GM19239 (cell line): ENCODE measurements at places on chromosomes 1 and 21.

GRCh38 chr1:19042675-19043578, 86.5 kb upstream of the IFFO2 start:
- DNase-seq, result no peak

GRCh38 chr1:41677620-41678019, 193.1 kb upstream of the EDN2 start:
- no peak for DNase-seq

DNA sequence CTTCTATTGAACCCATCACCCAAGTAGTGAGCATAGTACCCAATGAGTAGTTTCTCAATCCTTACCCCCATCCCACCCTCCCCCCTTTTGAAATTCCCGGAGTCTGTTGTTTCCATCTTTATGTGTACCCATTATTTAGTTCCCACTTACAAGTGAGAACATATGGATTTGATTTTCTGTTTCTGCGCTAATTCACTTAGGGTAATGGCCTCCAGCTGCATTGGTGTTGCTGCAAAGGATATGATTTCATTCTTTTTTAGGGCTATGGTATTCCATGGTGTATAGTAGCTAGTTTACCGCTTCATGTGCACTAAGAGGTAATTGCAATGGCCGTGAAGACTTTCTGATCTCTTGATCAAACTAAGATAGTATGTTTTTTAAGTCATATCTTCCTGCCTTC, 107.5 kb upstream of the SERTAD4 start:
- no peak for DNase-seq

DNA sequence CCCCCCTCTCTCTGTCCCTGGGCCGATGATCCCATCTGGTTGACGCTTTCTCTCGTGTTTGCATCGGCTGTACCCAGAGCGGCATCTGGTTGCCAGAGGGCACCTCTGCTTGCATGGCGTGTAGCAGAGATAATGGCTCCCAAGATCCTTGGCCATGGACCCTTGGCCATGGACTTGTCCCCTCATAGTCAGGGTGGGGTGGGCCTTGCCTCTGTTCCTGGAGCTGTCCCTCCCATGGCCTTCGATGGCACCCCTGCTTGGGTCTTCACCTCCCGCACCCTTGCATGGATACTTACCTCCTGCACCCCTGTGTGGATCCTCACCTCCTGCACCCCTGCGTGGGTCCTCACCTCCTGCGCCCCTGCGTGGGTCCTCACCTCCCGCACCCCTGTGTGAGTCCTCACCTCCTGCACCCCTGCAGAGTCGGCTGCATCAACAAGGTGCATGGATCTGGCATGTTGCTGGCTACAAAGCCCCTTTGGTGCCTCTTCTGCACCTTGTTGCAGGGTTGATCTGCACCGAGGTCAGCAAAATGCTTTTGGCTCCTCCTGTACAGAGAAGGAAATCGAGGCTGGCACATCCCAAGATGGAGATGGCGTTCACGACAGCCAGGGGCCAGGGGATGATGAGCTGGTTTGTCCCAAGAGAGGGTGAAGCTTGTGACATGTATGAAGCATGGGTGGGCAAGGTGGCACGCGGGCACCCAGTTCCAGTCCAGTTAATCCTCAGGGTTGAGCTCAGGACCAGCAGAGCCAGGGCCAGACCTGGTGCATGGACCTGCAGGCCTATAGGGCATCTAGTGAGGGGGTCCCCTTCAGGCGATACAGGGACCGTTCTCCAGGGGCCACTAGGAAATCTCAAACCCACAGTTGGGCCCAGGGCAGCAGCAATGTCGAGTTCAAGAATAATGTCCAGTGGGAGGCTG, 46.1 kb upstream of the C1orf174 start:
- no peak for DNase-seq

GRCh38 chr1:200885623-200886402, 8.9 kb upstream of the INAVA start:
- no peak for DNase-seq

- DNase-seq, result no peak
These were observed 217.5 kb downstream of the GABPA start for GRCh38 chr21:25952306-25952705.

GRCh38 chr1:42759114-42759513, 7.7 kb downstream of the P3H1 start:
- DNase-seq, result no peak

- DNase-seq, result no peak
These were observed 32.0 kb downstream of the PLXNA2 start for GRCh38 chr1:208211921-208212843.

- DNase-seq, result no peak
These were observed 355.0 kb upstream of the DUSP10 start for GRCh38 chr1:222096883-222097282.
